ENCODE measurements at places on chromosomes 2 and 18.
A peak's percentile ranks its signal among the peaks of the same experiment; 100 is the strongest.

DNA sequence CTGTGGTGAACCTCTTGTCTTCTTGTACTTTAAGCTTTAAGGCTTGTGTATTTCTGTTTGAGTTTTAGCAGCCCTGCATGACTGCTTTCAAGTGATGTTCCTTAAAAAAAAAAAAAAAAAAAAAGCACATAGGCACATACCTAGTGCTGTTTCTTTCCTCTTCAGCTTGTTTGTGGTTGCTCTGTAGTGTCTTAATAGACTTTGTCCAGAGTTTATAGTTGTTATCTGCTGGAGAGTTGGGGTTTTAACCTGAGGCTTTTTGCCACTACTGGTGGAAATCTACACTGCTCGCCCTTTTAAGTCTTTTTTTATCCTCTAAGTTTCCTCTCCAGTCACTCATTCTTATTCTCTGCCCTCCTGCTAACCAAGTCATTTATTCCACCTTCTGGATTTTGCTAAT lies 34.5 kb downstream of the AGFG1 start:
- no peak for DNase-seq

- peak; percentile 58 for DNase-seq
Measured at GRCh38 chr2:237471438-237472186, 15.4 kb upstream of the MLPH start.

DNA sequence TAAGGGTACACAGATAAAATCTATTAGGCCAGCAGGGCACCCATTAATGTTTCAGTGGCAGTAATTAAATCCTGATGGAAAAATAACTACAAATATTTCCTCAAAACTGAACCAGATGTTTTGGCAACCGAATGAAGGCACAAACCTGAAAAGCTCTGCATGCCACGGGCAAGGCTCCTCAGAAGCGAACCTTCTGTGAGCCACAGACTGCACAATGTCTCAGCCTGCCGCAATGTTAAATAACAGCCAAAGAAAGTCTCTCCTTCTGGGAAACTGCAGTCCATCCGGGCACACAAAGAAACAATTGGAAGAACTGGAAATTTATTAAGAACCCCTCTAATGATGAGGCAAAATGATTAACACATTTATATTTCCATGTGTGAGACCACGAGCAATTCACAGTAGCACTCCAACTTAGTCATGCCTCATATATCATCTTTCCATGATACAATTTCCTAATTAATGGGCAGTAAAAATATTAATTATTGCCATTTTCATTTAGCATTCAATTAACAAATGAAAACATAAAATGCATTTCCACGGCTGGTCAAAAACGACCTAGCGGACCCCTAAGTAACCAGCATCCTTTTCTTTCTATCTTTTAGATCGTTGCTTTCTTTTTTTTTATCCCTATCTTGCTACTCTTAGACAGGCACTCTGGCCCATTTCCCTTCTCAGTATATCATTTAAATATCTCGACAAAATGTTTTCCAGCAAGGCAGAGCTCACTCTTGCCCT lies 237.5 kb downstream of the EPHA4 start:
- DNase-seq: no peak

DNA sequence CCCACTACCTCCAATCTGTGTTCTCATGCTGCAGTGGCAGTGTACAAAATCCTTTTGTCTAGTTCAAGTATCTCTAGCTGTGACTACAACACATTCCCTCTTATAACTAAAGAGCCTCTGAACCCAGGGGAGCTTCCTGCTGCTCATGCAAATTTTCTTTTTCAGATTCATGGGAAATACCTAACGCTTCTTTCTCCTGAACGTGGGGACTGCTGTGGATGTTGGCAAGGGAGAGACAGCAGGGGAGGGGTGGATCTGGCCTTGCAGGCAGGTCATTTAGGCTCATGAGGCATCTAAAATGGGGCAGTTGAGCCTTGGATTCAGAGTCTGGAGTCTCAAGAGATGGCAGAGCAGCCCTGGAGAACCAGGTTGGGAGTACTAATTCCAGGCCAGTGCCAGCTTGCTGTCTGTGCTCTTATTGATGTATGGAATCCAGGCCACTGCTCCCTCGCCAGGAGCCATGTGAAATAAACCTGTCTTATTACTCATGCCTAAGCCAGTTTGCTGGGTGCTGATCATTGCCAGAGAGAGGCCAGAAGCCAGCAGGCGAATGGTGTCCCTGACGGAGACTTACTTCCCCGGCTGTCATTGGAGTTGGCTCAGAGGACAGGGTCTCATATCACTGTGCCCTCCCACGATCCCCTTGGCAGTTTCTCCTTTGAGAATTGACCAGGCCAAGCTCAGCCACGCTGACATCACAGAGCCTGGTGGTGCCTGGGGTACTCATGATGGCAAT lies 29.2 kb upstream of the TNP1 start:
- DNase-seq: no peak

- no peak for DNase-seq
Measured at GRCh38 chr2:217102956-217103355, 243.1 kb upstream of the TNP1 start.

DNA sequence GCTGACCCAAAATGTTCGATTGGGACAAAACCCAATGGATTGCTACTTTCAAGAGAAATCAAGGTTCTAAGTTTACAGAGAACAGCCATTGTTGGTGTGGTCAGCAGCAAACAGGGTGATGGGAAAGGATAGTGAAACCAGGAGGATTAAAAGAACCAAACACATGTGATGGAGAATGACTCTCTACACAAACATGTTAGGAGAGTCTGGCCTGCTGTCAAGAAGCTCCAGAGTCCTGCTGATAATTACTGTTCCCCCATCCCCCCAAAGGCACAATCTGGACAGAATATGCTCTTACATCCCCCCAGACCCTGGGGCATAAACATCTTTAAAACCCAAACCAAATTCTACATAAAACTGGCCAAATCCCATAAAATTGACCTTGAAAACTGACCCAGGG lies 32.0 kb upstream of the ACYP2 start:
- no peak for DNase-seq

- peak; percentile 62 for DNase-seq
Measured at GRCh38 chr2:12192762-12193161, 446.3 kb downstream of the LPIN1 start.

DNA sequence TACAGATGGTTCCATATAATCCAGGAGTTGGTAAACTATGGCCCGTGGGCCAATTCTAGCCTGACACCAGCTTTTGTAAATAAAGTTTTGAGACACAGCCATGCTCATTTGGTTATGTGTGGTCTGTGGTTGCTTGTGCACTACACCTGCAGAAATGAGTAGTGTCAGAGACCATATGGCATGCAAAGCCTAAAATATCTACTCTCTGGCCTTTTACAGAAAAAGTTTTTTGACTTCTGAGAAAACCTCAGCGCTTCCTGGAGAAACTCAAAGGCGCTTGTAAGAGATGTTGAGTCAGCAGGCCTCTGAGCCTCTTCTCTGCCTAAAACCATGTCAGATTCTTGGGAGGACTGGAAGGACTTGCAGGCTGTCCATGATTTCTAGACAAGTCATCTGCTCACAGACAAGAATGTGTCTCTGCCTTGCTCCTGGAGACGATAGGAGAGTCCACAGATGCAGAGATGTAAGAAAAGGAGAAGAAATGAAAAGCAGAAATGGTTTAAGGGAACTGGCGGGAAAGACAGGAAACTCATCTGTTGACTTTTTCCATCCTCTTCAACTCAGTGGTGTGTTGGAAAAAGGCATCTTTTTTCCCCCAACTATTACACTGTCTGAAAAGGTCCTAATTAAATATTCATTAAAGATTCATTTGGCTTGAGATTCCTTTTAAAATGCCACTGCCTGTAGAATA lies 5.2 kb downstream of the TTC39C start:
- DNase-seq: peak; percentile 51

DNA sequence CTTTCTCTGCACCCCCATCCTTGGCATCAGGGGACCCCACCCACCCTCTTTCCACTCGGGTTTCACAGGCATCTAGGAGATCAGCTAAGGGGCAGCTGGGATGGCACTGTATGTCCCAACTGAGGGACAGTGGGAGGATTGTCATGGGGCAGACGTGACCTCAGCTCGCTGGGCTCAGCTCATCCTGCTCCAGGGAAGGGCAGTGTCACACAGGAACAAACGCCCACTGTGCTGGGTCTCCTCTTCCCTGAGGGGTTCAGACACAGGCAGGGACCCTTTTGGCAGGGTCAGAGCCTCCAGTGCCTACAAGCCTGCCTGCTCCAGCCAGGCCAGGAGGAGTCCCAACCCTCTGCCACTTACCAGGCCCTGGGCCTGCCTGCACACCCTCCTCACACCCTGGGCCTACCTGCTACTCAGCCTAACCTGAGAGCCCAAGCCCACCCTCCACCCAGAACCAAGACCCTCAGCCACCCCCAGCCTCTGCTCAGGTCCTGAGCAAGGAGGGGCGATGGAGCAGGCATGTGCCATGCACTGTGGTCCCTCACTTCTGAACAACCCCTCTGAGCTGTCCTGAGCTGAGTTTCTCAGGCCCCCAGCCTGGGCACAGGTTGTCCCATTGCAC lies 68.2 kb downstream of the HS1BP3 start:
- peak; percentile 75 for DNase-seq

DNA sequence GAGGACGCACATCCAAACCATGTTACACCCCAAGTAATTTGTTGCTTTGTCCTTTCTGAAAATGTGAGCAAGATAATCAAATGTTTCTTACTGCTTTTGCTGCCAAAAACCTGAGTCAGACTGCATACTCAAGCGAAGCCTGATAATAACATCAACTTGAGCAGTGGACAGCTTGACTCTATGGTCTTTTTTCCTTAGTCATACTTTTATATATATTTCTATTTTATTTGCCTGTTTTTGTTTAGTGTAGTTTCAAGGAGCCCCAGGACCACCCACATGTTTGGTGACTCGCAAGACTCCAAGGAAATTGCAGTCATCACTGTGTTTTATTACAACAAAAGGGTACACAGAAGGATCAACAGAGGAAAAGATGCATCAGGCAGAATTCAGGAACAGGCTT lies 688.4 kb upstream of the PIK3C3 start:
- no peak for DNase-seq

All from suppressor macrophage treated with lipopolysaccharide for 1 hour (primary cell).